ENCODE measurements at places on chromosomes 4 and X. TPM values are rescaled to one million over a fixed set of nuclear protein-coding genes. Genes with fewer than 3 reads are reported as not detected.

Gene EFHC2
- total RNA-seq, result 1.3 TPM

Gene RADX
- 2.2 TPM for total RNA-seq

Gene CPE
- total RNA-seq, result 17.7 TPM

Gene NOX1
- total RNA-seq, result not detected

Gene SCRG1
- total RNA-seq, result not detected

Gene TLR1
- 0.14 TPM for total RNA-seq

Gene BEND4
- total RNA-seq, result not detected

Gene TMEM35A
- total RNA-seq, result 0.51 TPM

Gene FABP2
- not detected for total RNA-seq

Gene ASB5
- total RNA-seq, result not detected

Gene STOX2
- total RNA-seq, result 4.2 TPM

Gene PTTG2
- not detected for total RNA-seq

Gene KLKB1
- total RNA-seq, result not detected

Gene TCEAL2
- 0.09 TPM for total RNA-seq

Gene RTL9
- total RNA-seq, result 0.09 TPM

Gene HSFX4
- not detected for total RNA-seq

Gene TCEAL6
- not detected for total RNA-seq

Gene PASD1
- not detected for total RNA-seq

Gene C4orf36
- total RNA-seq, result 3.5 TPM

Gene APELA
- total RNA-seq, result not detected

Gene TRIM2
- total RNA-seq, result 14.9 TPM

Gene HGFAC
- total RNA-seq, result not detected

Gene IL1RAPL1
- not detected for total RNA-seq

Gene DCAF4L1
- 0.21 TPM for total RNA-seq

Gene RHOH
- total RNA-seq, result not detected

Gene UBA6
- total RNA-seq, result 43.9 TPM

Gene USP53
- 15.7 TPM for total RNA-seq

Gene FRMPD3
- under 0.01 TPM for total RNA-seq

Gene CNKSR2
- 3.3 TPM for total RNA-seq

Gene CSAG1
- total RNA-seq, result not detected

Gene DCAF8L2
- total RNA-seq, result not detected

Measured in airway epithelial cell (primary cell).